CD4-positive, alpha-beta memory T cell (primary cell): ENCODE measurements at places on chromosomes 6 and 20. TPM values are rescaled to one million over a fixed set of nuclear protein-coding genes. Genes with fewer than 3 reads are reported as not detected.

GRCh38 chr6:4259391-4259790 is 124.0 kb upstream of the ECI2 start:
- no peak for DNase-seq

- no peak for DNase-seq
Observed at GRCh38 chr6:26575494-26575939, 21.2 kb upstream of the ABT1 start.

LKAAEAR1 gene
- total RNA-seq = not detected

- no peak for DNase-seq
Observed at GRCh38 chr6:64429926-64430325, 794.3 kb downstream of the PHF3 start.

DNA sequence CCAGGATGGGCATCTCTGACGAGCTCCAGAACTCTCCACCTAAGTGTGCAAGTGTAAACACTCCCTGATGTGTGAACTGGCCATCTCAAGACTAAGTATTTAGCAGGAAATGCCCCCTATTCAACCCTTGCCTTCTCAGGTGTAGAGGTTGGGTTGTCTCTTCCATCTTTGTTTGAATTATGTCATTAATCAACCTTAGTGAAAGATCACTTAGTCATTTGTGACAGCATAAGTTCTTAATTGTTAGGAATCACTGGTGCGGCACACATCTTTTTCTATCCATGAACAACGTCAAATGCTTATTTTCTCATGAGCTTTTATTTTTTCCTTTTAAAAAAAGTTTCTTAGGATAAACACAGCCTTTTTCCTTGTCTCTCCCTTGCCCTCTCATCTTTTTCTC is 151.6 kb downstream of the ESR1 start:
- DNase-seq = no peak

DNA sequence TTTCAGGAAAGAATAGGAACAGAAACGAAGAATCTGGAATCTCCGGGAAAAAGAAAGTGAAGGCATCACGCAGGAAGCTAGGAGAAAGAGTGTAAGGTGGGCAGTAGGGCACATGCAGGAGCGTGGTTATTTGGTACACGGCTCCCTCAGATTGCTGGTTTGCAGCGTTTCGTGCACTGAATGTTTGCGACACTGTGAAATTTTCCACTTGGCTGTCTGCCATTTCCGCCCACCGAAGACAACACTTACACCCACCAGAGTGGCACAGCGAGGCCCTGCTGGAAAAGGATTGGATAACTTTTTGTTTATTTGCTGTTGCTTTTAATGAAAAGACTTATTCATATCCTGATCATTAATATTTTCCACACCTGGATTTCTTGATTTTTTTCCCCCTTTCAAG is 248.3 kb downstream of the GMPR start:
- DNase-seq = peak; percentile 71

DNA sequence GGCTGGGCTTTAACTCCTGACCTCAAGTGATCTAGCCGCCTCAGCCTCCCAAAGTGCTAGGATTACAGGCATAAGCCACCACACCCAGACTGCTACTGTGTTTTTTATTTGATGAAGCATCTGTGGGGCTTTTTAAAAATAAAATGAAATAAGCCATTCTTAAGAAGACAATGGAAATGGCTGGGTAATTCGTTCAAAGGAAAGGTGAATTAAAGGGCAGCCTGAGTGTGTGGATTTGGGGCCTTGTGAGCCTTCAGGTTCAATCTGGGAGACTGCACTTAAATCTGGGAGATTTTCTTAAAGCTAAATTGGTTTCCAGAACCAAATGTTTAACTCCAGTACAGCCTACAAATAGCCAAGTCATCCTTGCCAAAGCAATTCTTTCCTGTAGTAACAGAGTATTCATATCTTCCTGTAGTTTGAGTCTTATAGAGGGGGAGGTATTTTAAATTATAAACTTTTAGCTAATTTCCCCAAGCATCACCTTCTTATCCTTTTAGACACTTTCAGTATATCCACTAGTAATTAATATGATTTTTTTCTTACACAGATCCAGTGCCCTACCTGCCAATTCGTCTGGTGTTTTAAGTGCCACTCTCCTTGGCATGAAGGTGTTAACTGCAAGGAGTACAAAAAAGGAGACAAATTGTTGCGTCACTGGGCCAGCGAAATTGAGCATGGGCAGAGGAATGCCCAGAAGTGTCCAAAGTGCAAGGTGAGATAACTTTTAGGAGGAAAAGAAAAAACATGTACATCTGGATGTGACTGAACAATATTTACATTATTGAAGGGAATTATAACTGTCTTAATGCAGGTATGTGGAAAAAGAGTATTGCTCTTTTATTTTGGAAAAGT is 95.4 kb downstream of the RNF217 start:
- DNase-seq = no peak

DAAM2 gene
- not detected for total RNA-seq

HLA-B gene
- 5,565 TPM for total RNA-seq

DNA sequence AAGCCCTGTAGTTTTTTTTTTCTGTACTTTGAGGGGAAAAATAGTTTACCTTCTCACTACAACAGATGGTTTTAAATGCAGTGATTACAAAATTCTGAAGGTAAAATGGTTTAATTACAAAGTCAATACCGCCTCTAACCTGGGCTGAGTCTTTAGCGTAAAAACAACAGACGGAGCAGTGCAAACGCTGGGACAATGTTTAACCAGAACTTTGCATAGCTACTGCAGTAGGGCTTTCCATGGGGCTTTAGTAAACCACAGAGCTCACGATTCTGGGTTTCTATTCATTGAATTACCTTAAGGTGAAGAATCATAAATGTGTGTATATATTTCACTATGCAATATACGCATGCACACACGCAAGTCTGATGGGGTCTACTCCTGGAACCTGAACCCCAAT is 77.9 kb downstream of the RFX6 start:
- no peak for DNase-seq

PNPLA1 gene
- total RNA-seq = not detected

CPXM1 gene
- total RNA-seq = not detected

DNA sequence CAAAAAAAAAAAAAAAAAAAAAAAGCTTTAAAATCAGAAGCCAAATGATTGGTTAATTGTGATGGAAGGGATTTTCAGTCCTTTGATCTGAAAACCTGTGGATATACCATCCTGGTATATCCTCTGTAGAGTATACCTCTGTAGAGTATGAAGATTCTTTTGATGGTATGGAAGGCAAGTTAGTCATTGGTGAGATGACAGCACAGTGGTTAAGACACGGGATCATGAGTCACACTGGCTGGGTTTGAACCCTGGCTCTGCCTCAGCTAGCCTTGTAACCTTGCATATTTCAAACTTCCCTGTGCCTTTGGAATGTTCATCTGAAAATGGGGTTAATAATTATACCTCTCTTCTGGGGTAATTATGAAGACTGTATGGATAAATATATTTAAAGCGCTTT is 179.3 kb downstream of the CARMIL1 start:
- DNase-seq = no peak

CLDN20 gene
- total RNA-seq = not detected

GRCh38 chr6:37615564-37616340 is 81.9 kb downstream of the MDGA1 start:
- no peak for DNase-seq

DNA sequence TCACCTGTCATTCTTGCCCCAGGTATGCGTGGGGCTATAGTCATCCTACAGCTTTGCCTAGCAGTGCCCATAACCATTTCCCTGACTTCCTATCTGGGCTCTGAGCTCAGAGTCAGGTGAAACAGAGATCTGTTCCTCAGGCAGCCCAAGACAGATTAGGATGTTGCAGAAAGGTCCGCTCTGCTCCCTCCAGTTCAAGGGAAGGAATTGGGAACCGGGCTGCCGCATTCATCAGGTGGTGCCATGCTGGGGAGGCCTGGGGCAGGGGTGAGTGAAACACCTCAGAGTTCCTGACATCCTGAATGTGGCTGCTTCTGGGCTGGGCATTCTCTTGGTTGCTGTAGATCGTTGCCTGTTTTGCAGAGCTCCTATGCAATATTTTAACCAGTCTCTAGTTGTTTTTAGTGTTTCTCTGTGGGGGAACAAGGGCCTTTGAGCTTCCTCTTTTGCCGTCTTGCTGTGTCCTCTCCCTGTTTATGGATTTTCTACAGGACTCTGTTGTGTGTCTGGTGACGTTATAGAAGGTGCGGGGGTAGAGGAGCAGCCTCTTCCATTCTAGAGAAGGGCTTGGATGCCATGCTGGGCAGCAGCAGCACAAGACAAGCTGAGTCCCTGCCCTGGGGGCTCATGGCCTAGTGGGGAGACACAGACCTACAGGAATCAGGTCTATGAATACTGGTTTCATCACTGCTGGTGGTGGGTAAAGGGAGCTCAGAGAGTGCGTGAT is 9.2 kb downstream of the ENTPD6 start:
- DNase-seq = no peak

DNA sequence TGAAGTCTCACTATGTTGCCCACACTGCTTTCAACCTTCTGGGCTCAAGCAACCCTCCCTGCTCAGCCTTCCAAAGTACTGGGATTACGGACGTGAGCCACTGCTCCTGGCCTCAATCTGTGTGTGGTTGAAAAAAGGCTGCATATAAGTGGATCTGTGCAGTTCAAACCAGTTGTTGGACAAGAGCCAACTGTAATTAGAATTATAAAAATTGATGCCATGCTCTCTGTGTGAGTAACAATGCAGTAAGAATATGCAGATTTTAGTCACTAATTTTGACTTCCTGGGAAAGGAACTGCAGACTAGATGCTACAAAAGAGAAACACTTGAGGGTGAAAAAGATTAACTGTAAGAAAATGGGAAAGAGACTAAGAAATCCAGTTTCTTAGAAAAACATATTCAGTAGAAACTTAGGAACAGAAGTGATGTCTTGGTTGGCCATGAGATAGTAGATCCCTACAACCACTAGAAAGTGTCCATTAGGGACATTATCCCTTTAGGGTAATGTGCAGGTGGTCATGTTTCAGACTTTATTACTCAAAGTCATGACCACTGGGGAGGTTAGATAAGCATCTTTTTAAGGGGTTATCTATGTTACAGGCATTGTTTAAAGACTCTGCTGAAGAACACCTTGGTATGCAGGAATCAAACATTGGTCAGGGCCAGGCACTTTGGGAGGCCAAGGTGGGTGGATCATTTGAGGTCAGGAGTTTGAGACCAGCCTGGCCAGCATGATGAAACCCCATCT is 26.3 kb downstream of the ITCH start:
- no peak for DNase-seq

- no peak for DNase-seq
Observed at GRCh38 chr6:93418408-93419303, 703 bp downstream of the EPHA7 start.

- no peak for DNase-seq
Observed at GRCh38 chr6:147190556-147190955, 13.7 kb upstream of the STXBP5 start.

- DNase-seq = peak; percentile 55
Observed at GRCh38 chr20:1661542-1662299, 4.1 kb upstream of the SIRPG start.

DNMT3B gene
- 0.38 TPM for total RNA-seq

DNA sequence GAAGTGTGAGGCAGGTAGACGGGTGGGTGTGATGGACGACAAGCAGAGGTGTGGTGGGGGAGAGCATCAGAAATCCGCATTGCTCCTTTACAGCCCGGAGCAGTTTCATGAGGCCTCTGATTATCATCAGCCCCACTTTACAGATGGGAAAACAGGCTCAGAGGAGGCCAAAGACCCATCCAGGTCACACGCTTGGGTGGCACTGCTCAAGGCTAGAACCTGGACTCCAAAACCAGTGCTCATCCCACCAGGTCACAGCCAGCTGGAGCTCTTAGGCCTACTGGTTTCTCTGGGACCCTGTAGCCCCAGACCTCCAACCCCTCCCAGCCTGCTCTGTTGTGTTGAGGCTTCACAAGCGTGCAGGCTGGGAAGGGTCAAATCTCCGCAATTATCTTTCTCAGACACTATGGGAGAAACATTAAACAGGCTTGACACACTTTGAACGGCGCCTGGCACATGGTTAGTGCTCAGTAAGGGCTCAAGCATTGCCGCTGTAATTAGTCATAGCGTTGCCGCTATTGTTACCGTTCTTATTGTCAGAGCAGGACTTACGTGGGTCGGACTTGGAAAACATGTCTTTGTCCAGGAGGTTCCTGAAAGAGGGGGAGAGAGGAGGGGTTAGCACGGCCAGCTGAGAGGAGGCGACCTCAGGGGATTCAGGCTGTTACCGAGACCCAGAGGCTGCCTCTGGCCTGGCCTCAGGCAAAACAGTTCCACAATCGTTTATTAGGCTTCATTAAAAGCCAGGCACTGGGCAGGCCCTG is 16.6 kb downstream of the CPNE5 start:
- no peak for DNase-seq

GRCh38 chr6:133613211-133613610 is 275.7 kb upstream of the TCF21 start:
- no peak for DNase-seq

WFDC10B gene
- total RNA-seq = not detected

GSTA2 gene
- not detected for total RNA-seq

DNA sequence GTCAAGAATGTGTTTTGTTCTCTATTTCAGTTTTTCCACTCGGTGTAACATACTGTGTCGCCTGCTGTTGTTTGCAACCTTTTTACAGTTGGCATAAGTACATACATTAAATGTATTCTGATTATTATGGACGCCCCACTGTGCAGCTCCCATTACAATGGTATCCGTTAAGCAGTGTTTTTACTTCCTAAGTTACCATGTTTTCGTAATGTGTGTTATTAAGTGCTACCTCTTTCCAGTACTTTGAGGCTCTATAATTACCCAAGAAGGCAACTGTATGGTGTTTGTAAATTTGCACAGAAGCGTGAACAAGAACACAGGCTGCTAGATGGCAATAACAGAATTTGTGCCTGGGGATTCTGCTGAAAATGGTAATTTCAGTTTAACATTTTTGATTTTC is 568.0 kb upstream of the MARCKS start:
- no peak for DNase-seq

DNA sequence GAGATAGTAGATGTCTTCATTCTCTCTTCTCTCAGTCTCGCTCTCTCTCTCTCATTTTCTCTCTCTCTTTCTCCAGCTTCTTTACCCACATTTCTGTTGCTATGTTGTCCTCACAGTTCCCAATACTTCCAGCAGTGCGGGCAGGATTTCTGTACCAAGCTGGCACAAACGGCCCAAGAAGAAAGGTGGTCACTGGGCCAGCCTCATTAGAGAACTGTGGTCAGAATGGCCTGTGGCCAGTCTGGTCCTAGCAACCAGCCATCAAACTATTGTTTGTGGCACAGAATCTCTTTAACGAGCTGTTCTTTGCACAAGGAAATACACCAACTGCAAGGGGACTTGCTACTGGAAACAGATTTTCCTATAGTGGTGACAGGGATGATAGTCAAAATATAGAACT is 81.3 kb downstream of the SEL1L2 start:
- no peak for DNase-seq

DNA sequence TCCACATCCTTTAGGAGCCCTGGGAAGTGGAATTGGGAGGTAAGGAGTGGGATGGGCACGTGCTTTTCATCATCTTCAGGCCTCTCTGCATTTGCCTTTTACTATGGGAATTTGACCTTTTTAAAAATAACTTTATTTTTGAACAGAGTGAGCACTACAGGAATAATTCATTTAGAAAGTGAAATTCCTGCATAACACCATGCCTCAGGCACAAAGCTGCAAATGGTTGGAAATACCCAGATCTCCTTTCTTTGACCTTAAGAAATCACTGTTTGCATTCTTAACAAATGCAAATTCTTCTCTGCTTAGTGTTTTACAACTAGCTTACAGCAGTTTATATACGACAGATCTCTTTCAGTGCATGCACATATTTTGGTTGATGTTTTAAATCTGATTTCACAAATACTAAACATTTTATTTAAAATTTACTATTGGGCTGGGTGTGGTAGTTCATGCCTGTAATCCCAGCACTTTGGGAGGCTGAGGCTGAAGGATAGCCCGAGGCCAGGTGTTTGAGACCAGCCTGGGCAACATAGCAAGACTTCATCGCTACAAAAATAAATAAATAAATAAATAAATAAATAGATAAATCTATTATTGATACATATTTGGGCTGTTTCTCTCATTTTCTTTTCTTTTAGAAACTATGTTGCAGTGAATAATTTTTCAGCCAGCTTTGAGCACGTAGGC is 24.5 kb downstream of the CST8 start:
- no peak for DNase-seq
